NCI-H2081 treated with DMSO at 0.1 percent for 48 hours (cell line): ENCODE measurements at places on chromosomes 4 and X.

DNA sequence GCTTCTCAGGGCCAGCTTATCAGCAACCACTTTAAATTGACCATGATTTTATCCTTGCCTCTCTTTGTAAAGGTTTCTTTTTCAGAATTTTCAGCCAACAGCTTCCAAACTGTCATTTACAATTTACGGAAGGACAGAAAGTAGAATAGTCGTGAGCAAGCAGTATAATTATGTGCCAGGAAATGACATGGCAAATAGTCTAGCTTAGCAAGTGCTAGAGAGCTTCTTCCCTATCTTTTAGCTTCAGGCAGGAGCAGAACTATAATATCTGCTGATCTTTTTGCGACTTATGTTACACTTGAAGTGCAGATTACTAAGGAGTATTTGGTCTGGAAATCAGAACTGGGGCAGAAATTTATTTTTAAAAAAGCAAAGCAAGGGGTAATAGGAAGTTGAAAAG lies 123.0 kb upstream of the AP1S2 start:
- no peak for DNase-seq

GRCh38 chr4:7741946-7742806 lies 197.5 kb downstream of the AFAP1 start:
- no peak for DNase-seq

GRCh38 chrX:126658447-126658846 lies 105.8 kb upstream of the DCAF12L1 start:
- no peak for DNase-seq

- DNase-seq = no peak
These were observed 561.2 kb upstream of the DIPK2B start for GRCh38 chrX:45761920-45762319.

GRCh38 chrX:2474963-2475726 lies 25.6 kb downstream of the DHRSX start:
- DNase-seq = no peak

GRCh38 chrX:12974305-12974795 lies 560 bp upstream of the TMSB4X start:
- DNase-seq = no peak

GRCh38 chrX:57367649-57368048 lies 81.1 kb downstream of the FAAH2 start:
- no peak for DNase-seq

GRCh38 chr4:132333724-132334047 lies 815.4 kb upstream of the PCDH10 start:
- no peak for DNase-seq

DNA sequence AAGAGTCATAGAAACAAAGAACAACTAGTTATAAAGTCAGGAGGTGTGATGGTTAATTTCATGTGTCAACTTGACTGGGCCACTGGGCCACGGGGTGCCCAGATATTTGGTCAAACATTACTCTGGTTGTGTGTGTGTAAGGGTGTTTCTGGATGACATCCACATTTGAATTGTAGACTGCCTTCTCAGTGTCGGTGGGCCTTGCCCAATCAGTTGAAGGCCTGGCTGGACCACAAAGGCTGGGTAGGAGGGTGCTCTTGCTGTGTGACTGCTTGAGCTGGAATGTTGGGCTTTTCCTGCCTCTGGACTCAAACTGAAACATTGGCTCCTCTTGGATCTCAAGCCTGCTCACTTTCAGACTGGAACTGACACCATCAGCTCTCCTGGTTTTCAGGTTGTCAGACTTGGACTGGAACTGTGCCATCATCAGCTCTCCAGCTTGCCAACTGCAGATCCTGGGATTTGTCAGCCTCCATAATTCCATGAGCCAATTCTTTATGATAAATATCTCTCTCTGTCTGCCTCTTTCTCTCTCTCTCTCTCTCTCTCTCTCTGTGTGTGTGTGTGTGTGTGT lies 41.4 kb downstream of the CLDN34 start:
- DNase-seq = no peak

DNA sequence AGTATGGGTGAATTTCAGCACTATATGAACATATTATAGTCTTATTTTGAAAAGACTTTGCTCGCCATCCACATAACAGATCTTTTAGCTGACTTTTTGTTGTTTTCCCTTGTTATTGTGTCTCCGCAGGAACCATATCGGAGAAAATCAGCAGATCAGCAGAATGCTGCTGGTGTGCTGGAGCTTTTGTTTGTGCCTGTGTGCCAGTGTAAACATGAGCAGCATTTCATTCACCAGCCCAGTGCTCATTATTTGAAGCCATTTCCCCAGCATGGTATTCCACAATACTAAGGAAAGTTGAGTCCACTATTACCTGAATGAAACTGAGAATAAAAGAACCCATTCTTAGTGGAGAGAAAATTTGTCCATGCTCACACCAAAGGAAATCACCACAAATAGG lies 261.8 kb upstream of the ARX start:
- DNase-seq = no peak

GRCh38 chr4:40301603-40302002 lies 33.5 kb upstream of the CHRNA9 start:
- DNase-seq = no peak
